ENCODE measurements at places on chromosomes 6 and 20.

DNA sequence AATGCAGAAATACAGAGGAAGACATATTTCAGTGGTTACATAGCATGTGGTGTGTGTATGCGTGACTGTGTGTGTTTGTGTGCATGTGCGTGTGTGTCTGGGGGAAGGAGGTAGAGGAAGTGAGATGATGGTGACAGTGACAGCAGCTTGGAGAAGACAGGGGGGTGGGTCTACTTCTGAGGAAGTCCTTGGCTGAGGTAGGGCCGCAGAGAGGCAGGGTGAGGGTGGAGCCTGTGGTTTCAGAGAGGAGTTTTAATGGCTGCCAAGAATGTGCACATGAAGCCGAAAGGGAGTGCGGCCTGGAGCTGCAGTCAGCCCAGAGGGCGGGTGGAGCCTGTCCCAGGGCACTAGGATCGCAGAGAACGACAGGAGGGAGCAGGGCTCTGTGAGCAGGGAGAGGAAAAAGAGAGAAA is 22.7 kb upstream of the RNF24 start:
- DNase-seq = peak; percentile 44

GRCh38 chr20:10064611-10065010 is 29.8 kb downstream of the ANKEF1 start:
- no peak for DNase-seq

DNA sequence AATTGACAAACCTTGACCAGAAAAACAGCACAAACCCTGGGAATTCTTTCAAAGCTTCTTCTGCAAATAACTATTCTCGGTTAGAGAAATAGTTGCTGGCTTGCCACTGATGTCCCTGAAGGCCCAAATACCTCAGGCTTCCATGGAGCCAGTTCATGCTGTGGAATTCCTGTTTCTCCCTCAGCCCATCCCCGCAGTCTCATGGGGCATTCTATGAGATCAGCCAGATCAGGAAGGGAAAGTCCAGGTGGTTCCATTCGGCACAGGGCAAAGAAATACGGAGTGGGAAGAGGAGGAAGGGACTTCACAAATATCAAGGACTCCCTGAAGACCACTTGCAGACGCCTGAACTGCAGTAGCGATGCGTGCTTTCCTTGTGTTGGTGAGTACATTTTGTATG is 63.3 kb downstream of the MYLK4 start:
- no peak for DNase-seq

- DNase-seq = no peak
Measured at GRCh38 chr6:12010635-12011275, 1.4 kb upstream of the HIVEP1 start.

GRCh38 chr6:104613416-104614001 is 246.2 kb downstream of the HACE1 start:
- no peak for DNase-seq

DNA sequence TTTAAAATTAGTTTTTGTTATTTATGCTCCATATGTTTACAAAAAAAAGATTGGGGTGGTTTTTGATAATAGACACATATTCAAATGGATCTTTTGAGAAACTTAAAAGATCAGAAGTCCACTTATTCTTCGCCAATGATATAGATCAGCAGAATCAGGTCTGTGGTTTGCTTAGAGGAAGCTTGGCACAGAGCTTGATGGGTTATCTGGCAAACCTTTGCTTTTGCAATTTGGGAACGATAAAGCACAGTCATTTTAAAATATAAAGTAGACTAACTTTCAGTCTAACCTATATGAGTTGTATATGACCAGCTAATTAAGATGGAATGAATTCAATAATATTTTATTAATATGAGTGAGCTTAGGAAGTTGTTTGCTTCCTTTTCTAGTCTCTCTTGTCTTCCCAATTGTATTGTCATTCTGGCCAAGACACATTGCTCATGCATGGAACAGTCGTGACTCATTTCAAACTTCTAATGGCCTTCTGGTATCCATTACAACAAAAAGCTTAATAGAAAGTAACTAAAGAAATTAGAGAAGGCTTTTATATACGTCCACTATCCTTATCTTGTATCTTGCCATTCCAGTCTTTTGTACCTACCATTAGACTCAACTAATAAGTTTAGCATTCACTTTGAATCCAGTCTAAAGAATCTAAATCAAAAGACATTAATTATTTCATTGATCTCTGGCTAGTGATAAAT is 118.7 kb downstream of the TBX18 start:
- DNase-seq = no peak

- no peak for DNase-seq
Measured at GRCh38 chr20:3242172-3242692, 3.2 kb upstream of the SLC4A11 start.

DNA sequence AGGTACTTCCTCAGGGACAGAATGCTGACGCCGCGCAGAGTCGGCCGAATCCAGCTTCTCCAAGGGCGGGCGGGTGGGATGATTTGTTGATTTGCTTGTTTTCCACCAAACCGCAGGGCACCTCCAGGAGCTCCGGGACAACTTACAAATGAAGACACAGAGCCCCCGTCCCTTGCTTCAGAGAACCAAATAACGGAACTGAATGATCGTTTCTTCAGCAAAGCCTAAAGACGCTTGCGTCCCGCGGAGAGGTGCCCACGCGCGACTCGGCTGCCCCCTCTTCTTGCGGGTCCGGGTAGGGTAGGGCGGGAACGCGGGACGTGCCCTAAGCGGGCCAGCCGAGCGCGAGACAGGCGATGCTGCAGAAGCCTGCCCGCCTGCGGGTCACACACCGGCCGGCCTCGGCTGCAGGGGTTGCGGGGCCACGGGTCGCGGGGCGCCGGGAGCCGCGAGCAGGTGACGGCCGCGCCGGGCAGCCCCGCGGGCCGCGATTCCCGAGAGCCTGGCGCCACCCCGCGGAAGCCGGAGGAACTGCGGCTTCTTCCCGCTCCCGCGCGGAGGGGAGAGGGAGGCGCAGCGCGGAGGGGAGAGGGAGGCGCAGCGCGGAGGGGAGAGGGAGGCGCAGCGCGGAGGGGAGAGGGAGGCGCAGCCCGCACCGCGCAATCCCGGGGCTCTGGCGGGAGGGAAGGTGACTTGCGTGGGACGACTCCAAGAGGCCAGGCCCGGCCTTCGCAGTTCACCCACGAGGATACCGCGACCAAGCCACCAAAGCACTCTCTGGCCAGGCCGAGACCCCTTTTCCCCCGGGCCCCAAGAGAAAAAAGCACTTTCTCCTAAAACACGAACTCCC is 7.7 kb upstream of the FOXF2 start:
- DNase-seq = no peak

DNA sequence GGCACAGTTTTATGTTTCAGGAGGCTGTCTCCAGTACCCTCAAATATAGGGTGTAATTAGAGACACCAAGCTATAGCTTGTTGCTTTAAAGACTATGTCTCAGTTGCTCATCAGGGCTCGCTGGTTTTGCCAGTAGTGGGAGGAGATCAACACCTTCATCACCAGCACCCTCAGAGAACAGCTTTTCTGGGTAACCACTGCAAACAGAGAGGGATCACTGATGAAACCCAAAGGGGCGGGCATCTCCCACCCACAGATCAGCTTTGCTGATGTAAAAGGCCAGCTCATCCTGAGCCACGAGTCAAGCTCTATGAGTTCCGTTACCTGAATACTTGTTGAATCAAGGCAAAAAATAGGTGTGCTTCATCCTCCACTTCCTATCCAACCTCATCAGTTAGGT is 187.7 kb downstream of the AIG1 start:
- no peak for DNase-seq
